ENCODE measurements at places on chromosomes 7 and 10.

DNA sequence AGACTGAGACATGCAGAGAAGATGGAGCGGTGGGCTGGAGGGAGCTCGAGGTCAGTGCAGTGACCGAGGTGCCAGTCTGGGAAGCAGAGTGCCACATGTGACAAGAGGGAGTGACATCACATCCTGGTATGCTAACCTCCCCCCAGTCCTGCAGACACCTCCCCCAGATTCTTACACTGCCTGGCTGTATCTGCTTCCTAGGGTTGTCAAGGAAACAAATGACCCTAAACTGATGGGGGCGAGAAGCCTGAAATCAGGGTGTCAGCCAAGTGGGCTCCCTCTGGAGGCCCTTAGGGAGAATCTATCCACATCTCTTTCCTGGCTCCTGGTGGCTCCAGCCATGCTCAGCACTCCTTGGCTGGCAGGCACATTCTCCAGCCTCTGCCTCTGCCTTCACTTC, 316.1 kb upstream of the ZMIZ1 start:
- DNase-seq: no peak

DNA sequence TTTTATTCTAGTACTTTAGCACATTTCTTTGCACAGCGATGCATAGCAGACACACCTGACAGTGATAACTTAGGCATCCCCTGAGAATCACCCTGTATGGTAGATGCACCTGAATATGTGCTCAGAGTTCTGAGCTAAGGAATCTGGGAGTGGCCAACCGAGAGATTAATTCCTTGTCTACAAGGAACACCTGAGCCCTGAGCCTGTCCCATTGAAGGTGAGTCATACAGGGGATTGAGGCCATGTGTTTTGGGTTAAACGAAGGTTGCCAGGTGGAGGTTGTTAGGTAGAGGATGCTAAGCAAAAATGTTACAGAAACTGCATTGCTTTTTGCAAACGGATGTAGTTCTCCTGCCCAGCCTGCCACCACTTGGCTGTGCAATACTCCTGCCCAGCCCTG, 128.9 kb downstream of the AMPH start:
- DNase-seq: no peak

DNA sequence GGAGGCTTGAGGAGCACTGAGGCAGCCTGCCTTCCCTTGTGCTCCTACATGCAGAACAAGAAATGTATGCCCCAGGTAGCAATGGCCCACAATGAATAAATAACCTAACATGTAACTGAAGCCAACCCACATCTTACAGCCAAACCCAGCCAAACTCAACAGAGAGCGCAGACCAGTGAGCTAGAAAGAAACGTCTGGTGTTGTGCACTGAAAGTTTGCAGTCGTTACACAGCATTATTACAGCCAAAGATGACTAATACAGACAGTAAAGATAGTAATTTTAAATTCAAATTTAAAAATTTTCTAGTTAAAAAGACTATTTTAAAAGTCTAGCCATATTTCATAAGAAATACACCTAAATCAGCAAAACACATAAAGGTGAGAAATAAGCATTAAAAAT, 11.2 kb downstream of the USP6NL start:
- DNase-seq: no peak

- DNase-seq: no peak
Observed at GRCh38 chr10:29896053-29896452, 163.3 kb downstream of the JCAD start.

DNA sequence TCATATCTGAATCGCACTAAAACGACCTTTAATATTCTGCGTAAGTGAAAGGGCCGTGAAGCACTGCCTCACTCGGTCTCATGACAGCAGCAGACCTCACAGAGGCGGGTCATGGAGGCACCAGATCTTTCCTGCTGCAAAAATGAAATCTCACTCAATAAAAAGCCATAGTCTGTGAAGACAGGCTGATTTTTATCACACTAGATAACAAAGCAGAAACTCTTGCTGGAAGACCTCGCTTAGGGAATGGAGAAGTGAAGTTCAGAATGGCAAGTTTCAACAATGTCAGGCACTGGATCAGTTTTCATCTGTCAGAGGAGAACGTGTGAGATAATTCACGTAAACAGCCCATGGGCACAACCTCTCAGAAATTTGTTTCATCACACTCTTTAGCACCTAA, 8.0 kb downstream of the SEPHS1 start:
- DNase-seq: peak; percentile 36

DNA sequence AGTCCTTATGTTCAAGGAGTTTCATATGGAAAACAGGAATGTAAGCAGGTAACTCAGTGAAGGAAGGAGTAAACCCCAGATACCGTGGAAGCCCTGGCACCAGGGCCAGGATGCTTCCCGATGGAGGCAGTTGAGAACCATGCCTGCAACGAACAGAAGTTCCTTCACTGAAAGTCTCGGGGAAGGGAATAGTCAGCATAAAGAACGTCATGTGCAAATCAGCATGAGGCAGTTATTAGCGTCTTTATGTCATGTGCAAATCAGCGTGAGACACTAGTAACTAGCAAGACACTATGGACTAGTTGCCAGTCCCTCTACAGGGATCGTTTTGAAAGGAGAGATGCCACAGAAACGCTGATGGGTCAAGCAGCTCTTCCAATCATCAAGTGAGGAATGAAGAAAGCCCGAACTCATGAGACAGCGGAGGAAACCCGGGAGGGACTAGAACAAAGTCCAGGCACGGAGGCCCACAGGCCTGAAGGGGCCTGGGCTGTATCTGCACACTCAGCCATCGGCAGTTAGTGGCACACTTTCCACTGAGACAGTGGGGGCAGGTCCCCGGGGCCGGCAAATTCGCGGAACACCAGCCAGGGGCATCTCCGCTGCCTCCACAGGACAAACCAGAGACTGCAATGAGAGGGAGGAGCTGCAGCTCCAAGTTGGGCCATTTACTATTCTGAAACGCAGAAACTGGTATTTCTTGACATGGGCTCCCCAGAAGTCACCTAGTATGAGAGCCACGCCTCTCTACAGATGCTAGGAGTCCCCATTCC, 109.6 kb downstream of the SFMBT2 start:
- no peak for DNase-seq

- DNase-seq: no peak
Observed at GRCh38 chr10:91201213-91201996, 19.1 kb upstream of the PCGF5 start.

DNA sequence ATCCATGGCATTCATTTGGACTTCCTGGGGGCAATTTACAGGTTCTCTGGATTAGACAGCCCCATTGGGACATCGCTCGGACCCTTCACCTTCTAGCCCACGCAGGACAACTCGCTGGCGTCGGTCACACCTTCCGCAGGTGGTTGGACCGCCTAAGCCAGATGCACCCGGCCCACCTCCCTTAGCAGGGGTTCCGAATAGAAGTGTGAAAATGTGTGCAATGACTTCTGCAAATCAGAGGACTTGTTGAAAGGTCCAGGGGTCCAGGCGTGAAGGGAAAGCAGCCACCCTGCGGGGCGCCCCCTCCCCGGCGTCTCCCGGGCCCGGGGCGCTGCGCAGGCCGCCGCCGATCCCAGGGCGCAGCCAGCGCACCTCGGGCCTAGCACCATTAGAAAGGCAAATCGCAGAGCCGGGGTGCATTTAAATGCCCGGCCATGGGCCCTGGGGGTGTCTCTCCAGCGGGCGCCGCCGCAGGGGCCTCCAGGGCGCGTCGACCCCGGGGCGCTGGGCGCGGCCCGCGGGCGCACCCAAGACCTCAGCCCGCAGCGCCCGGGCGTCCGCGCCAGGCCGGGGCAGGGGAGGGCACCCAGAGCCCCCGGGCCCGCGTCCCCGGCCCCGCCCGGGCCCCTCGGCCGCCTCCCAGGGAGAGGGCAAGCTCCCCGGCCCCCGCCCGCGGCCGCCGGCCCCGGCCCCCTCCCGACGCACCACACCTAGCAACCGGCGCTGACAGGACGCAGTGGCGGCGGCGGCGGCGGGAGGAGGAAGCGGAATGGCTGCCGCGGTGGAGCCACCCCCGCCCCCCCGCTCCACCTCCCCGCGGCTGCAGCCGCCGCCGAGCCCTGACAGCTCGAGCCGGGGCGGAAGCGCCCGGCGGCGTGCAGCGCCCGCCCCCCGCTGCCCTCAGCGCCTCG, 1.2 kb downstream of the JAZF1 start:
- DNase-seq: peak; percentile 48

DNA sequence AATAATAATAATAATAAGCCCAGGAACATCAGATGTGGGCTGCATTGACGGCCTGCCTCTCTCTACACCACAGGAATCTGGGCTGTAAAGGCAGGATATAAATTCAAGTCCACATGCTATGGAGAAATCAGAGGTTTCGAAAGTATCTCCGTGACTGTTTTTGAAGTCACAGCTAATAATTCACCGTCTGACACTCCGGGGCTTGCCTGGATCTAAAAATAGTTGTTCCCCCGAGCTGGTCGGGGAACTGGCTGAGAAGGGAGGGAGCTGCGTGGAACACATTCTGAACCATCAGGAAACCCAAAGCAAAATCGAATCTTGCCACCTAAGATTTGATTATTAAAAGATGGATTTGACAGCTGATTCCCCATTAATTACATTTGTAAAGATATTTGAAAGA, 35.4 kb downstream of the KLF6 start:
- DNase-seq: no peak

DNA sequence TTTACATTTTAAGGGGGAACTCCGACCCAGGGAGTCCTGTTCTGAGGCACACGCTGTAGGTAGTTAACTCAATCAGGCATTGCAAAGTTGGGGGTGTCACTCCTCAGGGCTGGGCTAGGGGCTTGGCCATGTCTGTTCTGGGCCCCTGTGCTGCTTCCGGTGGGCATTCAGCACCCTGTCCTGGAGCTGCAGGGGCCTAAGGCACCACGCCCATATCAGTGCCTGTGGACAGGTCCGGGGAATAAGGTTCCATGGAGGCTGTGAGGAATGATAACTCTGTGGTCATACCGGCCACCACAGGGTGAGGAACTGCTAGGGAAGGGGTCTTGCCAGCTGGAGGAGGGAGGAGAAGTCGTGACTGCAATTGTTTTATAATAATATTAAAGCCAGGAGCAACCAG, 539.1 kb upstream of the FOXK1 start:
- no peak for DNase-seq

DNA sequence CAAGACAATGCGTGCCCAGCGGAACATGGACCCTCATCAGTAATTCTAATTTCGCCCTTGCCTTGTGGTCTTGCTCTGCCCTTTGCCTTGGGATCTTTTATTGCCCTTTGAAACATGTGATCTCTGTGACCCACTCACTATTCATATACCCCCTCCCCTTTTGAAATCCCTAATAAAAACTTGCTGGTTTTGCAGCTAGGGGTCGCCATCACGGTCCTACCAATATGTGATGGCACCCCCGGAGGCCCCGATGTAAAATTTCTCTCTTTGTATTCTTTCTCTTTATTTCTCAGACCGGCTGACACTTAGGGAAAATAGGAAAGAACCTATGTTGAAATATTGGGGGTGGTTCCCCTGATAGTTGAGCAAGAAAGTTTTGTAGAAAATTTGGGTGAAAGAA, 242.7 kb downstream of the CDK14 start:
- no peak for DNase-seq

GRCh38 chr10:127492607-127493250, 56.4 kb upstream of the NPS start:
- DNase-seq: peak; percentile 9

GRCh38 chr10:79272353-79272752, 74.9 kb upstream of the PPIF start:
- DNase-seq: no peak

DNA sequence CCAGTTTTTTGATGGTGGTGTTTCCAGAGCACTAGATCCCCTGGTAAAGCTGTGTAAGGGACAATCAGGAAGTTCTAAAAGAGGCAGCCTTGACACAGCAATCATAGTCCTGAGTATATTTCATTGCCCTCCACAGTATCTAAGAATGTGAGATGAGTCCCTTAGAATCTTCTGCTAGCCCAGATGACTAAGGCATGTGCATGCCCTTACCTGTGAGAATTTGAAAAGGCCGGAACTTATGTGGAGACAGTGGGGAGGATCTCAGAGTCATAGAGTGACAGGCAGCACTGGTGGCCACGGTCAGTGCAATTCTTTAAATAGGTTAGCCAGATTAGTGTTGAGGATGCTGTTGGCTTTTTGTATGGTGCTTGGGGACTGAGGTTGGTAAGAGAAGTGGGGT, 361.4 kb upstream of the VSTM2A start:
- DNase-seq: no peak

- no peak for DNase-seq
Observed at GRCh38 chr7:71465741-71466189, 333.8 kb downstream of the GALNT17 start.
